ENCODE measurements at places on chromosomes 5 and 9.

GRCh38 chr5:137923856-137924255 is 34.6 kb downstream of the PKD2L2 start:
- DNase-seq: no peak

DNA sequence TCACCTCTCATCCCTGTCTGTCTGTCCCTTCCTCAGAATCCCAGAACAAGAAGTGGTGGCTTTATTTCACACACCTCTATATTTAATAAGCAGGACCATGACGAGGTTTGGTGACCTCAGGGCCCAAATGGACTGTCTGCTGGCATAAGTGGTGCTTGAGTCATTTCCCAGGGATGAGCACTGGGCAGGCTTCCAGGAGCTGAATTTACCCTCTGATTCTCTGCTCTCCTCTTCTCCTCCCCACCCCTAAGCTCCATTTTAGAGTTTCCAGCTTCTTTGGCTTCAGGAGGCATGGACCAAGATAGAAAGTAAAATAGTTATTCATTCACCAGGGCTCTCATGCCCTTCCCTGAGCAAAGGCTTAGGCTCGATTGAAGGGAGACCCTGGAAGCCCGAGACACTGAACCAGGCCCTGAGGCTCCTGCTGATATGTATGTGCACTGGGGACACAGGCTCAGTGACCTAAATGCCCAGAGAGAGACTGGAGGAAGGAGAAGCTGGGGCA is 69.1 kb downstream of the PPARGC1B start:
- DNase-seq: no peak

DNA sequence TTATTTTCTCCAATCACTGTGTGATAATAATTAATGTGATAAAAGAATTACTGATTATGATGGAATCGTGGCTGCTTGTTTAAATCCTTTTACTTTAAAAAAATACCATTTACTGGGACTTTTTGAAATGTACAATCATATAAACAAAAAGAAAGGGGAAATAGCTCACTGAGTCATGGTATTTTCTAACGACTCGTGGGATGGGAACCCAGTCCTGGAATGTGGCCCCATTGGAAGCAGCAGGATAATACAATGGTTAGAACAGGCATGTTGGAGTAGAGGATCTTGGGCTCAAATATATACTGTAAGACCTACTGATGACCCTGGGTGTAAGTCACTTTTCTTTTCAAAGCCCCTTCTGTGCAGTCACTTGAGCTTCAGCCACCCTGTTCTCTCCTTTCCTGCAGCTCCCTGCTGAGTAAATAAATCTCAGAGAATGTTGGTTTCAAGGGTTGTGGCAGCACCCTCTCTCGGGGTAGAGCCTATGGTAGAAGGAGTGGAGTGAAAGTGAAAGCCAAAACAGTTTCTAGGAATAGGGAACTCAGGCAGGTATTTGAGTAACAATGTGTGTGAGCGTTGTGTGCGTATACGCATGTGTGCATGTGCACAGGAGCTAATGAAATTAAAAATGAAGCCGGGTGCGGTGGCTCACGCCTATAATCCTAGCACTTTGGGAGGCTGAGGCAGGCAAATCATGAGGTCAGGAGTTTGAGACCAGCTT is 40.8 kb upstream of the LARP1 start:
- DNase-seq: no peak

- DNase-seq: no peak
These were observed 31.2 kb downstream of the AMBP start for GRCh38 chr9:114046875-114047274.

- no peak for DNase-seq
These were observed 112.3 kb upstream of the NR3C1 start for GRCh38 chr5:143515829-143516228.

- DNase-seq: no peak
These were observed 280.3 kb downstream of the GADD45G start for GRCh38 chr9:89885156-89885555.

- DNase-seq: no peak
These were observed 24.8 kb upstream of the PRDM9 start for GRCh38 chr5:23482642-23483041.

- no peak for DNase-seq
These were observed 39.2 kb downstream of the TTC1 start for GRCh38 chr5:160048131-160048530.

DNA sequence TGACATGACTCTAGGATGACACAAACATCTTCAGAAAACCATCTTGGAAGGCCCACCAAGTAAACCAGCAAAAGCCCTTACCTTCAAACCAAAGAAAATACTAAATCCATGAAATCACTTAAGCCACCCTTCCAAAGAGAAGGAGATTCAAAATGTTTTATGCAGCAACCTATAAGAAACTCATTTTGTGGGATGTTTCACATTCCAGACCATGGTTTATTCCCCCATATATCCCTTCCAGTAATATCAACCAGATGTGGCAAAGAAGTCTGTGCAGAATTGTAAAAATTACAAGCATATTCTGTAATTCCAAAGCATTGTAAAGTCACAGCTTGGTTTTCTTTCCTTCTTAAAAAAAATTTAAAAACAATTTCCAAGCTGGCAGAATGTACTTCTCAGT is 117.4 kb downstream of the SLIT3 start:
- no peak for DNase-seq

GRCh38 chr5:154320224-154321089 is 125.3 kb upstream of the SAP30L start:
- no peak for DNase-seq

GRCh38 chr5:156414391-156414790 is 87.4 kb downstream of the SGCD start:
- no peak for DNase-seq

DNA sequence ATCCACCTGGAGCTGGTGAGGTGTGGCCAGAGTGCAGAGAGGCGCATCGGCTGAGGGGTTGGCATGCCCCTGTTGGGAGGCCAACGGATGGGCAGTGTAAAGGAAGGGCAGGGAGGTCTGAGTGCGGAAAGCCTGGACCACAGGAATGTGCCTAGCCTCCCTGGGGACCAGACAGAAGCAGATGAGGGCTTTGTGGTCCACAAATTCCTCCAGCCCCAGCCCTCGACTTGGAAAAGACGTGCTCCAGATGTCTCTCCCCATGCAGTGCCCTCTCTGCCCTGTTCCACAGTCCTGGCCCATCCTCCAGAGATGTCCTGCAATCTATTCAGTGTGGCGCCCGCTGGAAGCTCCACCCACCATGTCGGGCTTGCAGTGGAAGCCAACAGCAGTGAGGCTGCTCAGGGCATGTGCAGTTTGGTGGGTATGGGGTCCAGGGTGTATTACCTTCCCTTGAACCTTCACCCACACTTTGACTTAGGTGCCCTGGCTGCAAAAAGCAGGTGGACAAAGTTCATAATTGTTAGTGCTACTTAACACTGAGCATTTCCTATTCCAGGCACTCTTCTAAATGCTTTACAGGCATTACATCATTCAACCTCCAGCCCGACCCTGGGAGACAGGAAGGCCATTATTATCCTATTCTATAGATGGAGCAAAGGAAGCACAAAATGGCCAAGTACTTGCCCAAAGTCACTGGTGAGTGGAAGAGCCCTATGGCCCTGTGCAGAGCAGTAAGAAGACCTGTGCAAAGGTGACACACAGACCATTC is 120.2 kb upstream of the SLC25A48 start:
- DNase-seq: no peak

DNA sequence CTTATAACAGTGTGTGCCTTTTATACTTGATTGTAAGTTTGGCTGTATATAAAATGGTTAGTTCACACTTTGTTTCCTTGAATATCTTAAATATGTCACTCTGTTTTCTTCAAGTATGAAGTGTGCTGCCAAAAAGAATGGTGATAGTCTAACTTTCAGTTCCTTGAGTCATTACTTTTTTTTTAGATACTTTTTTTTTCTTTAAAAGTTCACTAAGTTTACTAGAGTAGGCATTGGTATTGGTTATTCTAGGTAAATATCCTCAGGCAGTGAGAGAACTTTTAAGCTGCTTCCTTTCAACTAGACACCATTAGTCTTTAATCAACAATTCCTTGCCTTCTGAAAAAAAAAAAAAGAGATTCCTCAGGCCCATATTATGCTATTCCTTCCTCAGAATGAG is 41.9 kb downstream of the SPEF2 start:
- DNase-seq: no peak

- no peak for DNase-seq
These were observed 451.3 kb downstream of the SEMA5A start for GRCh38 chr5:9094582-9094981.

GRCh38 chr5:23445573-23445972 is 61.8 kb upstream of the PRDM9 start:
- no peak for DNase-seq

- DNase-seq: no peak
These were observed 33.1 kb downstream of the MFAP3 start for GRCh38 chr5:154071799-154072413.

GRCh38 chr5:139637438-139638089 is 10.6 kb upstream of the CXXC5 start:
- DNase-seq: no peak

DNA sequence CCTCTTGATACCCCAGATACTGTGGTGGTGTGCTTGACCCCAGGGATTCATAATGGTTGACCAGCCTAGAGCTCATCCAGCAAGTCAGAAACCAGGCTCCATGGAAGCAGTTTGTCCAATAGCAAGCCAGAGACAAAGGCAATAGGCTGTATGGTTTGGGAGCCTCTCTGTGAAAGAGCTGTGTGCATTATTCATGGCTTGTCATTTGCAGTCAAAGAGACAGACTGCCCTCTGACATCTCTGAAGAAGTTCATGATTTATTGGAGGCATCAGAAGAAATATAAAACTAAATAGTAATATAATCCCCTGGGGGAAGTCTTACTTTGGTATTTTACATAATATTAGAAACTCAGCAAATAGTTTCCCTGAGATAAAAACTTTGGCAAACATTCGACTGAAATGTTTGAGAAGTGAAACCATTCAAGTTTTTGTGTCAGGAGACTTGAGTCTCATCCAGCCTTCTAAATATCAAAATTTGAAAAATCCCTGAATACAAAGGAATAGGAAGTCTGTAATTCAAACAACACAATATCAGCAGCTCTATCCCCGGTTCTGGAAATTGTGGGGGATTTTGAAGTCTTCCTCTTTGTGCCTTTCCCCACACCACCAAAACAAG is 250.3 kb downstream of the ZSWIM6 start:
- no peak for DNase-seq

DNA sequence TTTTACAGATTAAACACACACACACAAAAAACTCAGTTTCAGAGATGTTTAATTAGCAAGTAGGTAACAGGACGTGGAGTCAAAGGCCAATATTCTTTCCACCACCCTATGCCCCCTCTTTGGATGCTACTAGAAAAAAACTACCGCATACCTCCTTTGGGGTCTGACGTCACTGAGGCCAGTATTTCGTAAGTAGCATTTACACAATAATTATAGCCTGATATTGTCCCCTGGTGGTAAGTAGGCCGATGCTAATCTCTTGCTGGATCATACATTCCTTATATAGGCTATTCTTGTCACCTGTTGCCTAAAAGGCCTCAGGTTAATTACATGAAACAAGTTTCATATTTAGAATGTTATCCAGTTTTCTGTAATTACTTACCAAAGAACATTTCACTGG is 21.0 kb upstream of the SMARCA2 start:
- DNase-seq: no peak

DNA sequence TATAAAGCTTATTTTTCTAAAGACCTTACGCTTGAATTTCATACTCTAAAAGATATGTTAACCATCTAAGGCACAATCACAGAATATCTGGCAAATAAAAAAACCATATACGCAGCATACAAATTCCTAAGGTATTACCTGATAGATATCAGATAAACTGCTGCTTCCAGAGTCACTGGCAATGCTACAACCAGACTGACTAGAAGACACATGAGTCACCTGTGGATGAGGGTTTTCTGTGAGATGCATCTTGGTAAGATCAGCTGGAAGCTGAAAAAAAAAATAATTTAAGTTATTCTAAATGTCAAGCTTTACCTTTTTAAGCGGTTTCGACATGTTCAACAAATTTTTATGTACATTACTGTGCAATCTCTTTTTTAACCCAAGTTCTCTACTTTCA is 113.8 kb downstream of the RAPGEF6 start:
- DNase-seq: no peak

GRCh38 chr5:159518371-159518770 is 188.1 kb upstream of the IL12B start:
- DNase-seq: no peak

GRCh38 chr9:72173080-72173479 is 23.8 kb downstream of the GDA start:
- DNase-seq: no peak

- no peak for DNase-seq
These were observed 1.5 kb upstream of the B4GALT7 start for GRCh38 chr5:177598477-177598876.
